Mesenchymal stem cell (in vitro differentiated cells and primary cell): ENCODE measurements at places on chromosomes 16 and 17.

- DNase-seq = peak; percentile 4
These were observed 405.9 kb downstream of the SHISA9 start for GRCh38 chr16:13307255-13307654.

DNA sequence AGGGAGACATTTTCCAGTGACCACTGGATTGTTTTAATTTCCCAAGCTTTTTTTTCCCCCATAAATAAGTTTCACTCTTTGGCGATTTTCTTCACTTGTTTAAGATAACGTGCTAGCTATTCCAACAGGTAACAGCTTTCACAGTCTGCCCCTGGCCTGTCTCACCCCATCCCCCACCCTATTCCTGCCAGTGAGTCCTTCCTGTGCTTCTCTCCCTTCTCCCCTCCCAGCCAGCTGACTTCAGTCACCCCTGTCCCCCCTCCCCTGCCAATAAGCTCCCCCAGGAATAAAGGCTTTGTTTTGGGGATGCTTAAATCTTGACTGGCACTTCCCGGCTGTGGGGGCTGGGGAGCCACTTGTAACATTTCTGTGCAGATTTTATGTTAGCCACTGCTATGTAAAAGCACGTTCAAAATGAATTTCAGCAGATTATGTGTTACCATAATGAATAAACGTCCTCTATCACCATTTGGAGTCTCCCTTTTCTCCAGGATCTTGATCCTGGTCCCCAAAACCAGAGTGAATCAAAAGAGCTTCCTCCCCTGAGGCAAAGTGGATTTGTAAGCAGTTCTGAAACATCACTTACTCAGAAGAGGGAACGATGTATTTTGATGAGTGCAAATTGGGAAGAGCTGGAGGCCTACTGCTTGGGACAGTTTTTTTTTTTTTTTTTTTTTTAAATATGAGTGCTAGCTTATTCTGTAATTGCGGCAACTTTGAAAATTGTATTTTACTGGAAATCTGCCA lies 58.2 kb downstream of the IGF2BP1 start:
- no peak for DNase-seq

GRCh38 chr17:9937241-9937761 lies 32.2 kb upstream of the RCVRN start:
- no peak for DNase-seq

DNA sequence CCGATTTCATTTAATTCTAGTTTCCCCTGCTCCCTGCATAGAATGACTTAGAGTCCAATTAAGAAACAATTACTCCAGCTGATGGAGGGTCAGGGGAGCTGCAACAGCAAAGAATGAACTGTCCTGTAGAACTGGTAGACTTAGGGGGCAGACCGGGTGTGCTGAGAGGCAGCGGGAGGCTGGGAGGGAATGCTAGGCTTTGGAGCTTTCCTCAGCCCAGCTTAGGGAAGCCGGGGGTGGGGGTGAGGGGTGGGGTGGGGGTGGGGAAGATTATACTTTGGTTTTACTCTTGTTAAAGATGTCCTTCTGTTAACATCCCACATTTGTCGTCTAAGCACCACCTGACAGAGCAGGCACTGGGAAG lies 458.6 kb upstream of the ASIC2 start:
- DNase-seq = no peak

DNA sequence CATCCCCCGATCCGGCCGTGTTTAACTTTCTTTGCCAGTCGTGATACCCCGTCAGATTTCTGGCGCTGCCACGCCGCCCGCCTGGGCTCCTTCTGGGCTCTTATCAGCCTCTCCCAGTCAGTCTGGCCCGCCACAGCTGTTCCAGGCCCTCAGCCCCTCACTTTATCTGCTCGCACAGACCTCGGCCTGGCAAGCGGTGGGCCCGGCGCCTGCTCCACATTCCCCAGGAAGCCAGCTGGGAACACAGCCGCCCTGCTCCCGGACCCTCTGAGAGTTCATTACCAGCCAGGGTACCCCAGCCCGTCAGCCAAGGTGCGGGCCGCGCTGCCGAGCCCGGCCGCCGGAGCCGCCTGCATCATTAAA lies 157.5 kb downstream of the ZNF423 start:
- no peak for DNase-seq

- no peak for DNase-seq
These were observed 55.9 kb upstream of the MGAT5B start for GRCh38 chr17:76812263-76812662.

DNA sequence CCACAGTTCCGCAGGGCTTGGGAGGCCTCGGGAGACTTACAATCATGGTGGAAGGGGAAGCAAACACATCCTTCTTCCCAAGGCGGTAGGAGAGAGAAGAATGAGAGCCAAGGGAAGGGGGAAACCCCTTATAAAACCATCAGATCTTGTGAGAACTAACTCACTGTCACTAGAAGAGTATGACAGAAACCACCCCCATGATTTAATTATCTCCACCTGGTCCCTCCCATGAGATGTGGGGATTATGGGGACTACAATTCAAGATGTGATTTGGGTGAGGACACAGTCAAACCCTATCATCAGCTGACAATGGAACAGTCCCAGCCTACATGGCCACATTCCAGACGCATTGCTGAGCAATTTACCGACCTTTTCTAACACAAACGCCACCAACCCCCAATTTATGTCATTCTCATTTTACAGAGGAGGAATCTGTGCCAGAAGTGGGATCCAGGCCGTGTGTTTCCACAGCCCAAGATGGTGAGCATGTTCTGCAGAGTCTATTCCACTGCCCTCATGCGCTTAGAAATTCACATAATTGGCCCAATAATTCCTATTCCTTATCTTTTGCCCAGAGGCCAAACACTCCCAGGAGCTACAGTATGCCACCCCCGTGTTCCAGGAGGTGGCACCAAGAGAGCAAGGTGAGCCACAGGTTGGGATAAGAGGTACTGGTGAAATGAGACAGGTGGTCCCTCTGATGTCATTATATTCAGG lies 17.3 kb downstream of the MILR1 start:
- DNase-seq = no peak

GRCh38 chr17:72405662-72406230 lies 284.9 kb downstream of the SOX9 start:
- no peak for DNase-seq

DNA sequence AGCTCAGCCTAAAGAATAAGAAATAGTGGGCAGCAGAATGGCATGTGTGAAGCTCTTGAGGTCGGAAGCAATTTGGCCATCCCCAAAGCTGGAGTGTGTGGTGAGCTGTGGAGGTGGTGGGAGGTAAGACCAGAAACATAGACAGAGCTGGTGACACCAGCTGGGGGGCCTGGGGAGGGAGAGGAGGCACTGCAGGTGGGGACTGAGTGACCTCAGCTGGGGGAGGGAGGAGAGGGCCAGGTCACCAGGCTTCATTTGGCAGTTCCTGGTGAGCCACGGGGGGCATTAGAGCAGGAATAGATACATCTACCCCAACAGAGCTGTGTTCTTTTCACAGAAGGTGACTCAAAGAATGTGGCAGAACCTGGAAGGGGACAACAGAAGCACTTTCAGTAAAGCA lies 31.9 kb downstream of the WFDC1 start:
- DNase-seq = no peak

DNA sequence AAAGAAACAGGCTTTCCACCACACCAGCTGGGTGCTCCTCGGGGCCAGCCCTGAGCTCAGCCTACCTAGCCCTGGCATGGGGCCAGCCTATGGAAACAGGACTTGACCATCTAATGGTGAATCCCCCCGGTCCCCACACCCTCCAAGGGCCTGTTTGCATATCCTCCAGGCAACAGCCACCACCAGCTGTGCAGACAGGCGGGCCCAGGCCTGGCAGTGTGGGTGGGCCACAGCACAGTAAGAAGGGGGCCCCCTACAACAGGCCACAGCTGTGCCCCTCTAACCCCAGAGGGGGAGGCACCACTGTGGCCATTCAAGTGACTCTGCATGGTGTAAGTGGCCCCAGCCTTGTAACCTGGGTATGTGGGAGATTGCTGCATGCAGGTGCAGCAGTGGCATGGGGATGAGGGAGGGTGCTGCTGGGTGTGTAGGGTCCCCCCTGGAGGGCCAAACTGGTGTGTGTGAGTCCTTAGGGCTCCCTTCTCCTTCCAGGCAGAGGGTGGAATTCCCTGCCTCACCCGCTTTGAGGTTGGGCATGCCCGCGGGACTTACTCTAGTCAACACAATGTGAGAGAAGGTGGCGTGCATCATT lies 148.2 kb downstream of the C16orf78 start:
- DNase-seq = no peak

- DNase-seq = peak; percentile 63
These were observed 11.5 kb upstream of the FOXN1 start for GRCh38 chr17:28494445-28495188.

GRCh38 chr16:53523971-53524548 lies 21.1 kb upstream of the AKTIP start:
- no peak for DNase-seq

DNA sequence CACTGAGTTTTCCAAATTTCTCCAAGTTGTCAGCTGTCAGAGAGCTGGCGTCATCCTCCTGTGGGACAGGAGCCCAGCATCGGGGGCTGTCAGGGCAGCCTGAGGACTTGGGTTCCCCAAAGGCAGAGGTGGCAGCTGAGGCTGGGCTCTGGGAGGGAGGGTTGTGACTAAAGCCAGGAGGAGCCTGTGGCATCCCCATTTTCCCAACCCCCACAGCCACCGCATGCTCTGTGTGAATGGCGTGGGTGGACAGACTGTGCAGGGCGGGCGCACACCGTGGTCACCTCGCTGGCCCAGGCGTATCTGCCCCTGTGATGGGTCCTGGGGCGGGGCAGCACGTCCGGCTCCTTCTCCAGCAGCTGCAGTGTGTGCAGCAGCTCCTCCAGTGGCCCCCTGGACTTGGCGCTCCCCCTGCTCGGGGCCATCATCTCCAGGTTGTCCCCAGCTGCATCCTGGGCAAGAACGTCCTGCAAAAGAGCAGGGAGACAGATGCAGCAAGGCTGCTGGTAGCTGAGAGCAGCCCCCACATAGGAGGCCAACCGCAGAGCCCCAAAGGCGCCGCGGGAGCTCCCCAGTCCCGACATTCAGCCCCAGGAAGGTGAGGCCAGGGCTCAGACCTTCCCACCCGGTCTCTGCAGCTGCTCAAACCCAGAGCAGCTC lies 24.8 kb downstream of the CEP131 start:
- DNase-seq = no peak

- DNase-seq = peak; percentile 75
These were observed 28.0 kb upstream of the MAF start for GRCh38 chr16:79628501-79628975.

- DNase-seq = no peak
These were observed 11.9 kb downstream of the ITGAM start for GRCh38 chr16:31271621-31272190.

- peak; percentile 6 for DNase-seq
These were observed 336.1 kb downstream of the ZFHX3 start for GRCh38 chr16:72711823-72712222.

GRCh38 chr16:55033225-55034156 lies 102.8 kb downstream of the IRX5 start:
- no peak for DNase-seq

GRCh38 chr17:74499992-74500391 lies 31.3 kb downstream of the CD300LB start:
- DNase-seq = no peak

DNA sequence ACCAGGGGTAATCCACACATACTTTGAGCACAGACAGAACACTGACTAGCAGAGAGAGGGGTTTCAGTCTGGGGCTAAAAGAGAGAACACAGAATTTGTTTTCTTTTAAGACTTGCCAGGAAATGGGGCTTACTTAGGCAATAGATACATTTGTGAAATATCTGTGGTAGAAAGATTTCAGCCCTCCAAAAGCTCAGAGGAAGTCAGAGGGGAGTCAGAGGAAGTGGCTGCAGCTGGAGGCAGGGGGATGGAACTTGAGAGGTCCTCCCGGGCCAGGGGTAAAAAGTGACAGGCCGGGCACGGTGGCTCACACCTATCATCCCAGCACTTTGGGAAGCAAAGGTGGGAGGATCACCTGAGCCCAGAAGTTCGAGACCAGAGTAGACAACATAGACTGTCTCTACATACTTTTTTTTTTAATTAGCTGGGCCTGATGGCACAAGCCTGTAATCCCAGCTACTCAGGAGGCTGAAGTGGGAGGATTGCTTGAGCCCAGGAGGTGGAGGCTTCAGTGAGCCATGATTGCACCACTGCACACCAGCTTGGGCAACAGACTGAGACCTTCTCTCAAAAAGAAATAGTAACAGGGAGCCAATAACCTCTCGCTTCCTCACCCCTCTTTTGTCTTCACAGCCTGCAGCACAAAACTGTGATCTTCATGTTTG lies 49.9 kb downstream of the NLRC5 start:
- peak; percentile 73 for DNase-seq

DNA sequence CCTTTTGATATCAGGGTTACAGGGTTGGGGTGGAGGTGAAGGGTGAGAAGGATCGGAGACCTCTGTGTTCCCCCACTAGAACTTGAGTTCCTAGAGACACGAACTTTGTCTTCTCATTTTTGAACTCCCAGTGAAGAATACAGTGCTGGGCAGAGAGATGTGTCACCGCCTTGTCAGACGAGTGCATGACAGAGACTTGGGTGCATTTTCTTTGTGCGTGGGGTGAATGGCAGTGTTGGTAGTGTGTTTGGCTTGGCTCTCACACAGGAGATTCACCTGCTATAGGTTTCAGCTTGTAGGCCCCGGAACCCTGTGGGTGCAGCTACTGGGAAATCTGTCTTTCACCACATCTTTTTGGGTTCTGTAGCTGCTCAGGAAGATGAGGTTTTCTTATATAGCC lies 40.0 kb upstream of the CCR7 start:
- DNase-seq = no peak

GRCh38 chr16:13289515-13289914 lies 388.1 kb downstream of the SHISA9 start:
- DNase-seq = no peak

DNA sequence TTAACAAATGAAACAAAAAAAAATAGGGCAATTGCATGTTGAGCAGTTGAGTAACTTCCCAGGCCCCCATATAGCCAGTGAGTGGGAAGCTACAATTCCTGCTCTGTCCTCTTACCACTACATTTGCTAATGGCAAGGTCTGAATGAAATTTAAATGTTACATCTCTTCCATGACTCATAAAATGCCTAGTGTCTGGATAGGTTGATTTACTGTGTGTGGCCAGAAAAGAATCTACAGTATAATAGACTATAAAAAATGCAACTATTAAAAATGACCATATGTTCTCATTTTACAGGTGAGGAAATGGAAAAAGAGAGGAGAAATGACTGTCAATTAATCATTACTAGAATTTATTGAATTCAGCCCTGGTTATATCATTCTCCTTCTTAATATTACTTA lies 1199.3 kb downstream of the CDH11 start:
- DNase-seq = peak; percentile 9

DNA sequence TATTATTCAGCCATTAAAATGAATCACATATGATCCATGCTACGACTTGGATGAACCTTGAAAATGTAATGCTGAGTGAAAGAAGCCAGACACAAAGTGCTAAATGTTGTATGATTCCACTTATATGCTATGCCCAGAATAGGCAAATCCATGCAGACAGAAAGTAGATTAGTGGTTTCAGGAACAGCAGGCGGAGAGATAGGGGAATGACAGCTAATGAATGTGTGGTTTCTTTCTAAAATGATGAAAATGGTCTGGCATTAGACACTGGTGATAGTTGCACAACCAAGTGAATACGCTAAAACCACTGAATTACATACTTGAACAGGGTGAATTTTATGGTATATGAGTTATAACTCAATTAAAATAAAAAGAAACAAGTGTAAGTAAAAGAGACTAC lies 121.8 kb upstream of the NOG start:
- DNase-seq = no peak

DNA sequence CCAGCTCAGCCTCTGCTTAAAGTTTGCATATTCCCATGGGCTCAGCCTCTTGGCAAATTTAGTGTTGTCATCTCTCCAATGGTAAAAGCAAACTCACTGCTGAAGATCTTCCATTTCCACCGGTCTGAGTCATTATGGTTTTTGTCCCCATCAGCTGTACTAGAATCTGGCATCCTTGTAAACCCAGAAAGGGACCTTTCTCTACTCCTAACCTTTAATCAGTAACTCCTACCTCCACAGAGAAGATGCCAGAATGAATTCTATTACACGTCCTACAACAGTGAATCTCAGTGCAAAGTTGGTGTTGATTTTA lies 45.8 kb downstream of the ZNF652 start:
- DNase-seq = peak; percentile 9
